Eye (tissue), 1 donor: ENCODE measurements at places on chromosomes 4 and X.

GRCh38 chr4:64821219-64821976 lies 412.1 kb upstream of the TECRL start:
- DNase-seq: no peak

DNA sequence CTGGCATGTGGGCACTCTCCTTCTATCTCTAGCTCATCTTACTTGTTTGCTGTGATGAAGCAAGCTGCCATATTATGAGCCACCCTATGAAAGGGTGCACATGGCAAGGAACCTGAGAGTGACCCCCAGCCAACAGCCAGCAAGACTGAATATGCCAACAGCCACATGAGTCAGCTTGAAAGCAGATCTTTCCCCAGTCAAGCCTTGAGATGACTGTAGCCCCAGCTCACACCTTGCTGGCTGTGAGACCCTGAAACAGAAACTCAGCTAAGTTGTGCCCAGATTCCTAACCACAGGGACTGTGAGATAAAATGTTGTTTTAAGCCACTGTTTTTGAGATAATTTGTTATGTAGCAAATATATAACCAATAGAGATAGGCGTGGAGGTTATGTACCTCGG lies 36.2 kb downstream of the KDM5C start:
- DNase-seq: no peak

GRCh38 chr4:77931452-77932135 lies 69.0 kb downstream of the MRPL1 start:
- DNase-seq: no peak

DNA sequence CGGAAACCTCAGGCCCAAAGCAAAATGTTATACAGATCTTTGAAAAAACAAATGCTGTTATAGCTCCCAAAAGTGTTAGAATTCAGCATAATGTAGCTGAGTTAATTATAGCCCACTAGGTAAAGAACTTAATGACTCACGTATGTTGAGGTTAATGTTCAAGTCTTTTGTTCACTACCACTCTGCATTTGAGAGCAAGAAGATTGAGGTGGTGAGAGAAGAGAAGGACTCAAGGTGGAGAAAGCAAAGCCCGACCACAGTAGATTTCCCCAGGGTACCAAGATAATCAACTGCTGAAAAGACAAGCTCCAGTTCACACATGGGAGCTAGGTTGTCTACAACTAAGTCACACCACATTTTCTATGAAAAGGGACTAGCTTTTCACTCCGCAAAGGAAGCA lies 480.2 kb downstream of the DTHD1 start:
- DNase-seq: no peak

DNA sequence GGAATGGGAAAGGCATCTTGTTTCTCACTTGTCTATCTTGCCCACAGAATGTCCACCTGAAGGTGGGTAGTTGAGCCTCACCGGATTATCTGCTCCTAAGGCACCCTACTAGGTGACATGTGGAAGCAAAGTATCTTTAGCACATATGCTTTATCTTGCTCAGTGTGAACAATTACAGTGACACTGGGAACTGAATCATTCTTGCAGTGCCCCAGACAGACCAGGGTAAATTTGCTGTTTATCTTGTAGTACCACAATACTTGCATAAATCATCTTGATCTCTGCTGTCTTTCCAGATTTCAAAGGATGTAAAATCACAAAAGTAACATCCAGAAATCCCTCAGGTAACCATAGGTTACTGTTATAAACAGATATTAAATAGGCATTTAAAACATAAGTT lies 930.0 kb upstream of the INTU start:
- DNase-seq: no peak

- no peak for DNase-seq
Measured at GRCh38 chrX:116284400-116284799, 113.9 kb downstream of the AGTR2 start.

DNA sequence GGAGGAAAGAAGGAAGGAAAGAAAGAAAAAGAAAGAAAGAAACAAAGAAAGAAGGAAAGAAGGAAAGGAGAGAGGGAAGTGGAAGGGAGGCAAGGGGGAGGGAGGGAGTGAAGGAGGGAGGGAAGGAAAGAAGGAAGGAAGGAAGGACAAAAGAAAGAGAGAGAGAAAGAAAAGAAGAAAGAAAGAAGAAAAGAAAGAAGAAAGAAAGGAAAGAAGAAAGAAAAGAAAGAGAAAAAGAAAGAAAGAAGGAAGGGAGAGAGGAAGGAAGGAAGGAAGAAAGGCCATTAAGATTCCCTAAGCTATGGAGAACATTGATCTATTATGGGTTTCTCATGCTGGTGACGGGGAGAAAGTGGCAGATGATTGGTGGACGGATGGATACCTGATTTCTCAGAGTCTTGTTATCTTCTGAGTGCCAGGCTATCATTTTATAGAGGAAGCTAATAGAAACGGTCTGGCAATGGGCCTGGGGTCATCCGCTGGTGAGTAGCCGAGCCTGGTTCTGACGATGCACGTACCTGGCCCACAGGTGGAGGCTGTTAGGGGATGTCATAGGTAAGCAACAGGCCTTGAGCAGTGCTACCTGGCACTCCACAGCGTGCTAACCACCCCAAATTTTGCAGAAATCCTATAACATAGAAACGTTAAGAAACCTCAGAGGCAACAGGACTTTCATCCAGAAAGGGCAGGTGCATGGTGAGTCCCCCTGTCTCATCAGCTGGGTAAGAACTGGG lies 142.9 kb downstream of the SHOX start:
- DNase-seq: no peak

DNA sequence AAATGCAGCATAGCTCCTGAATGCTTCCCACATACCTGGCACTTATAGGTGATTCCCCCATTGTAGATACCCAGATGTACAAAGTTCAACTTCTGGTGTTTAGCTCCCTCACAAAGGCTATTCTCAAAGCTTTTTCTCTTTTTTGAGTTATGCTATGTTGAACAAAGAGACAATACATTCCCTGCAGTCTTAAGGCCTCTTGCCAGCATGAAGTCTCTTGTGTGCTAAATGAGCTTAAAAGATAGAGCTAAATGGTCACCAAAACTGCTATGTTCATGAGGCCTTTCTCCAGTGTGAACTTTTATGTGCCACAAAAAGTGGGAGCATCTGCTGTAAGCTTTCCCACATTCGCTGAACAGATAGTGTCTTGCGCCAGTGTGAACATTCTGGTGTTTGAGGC lies 111.2 kb upstream of the TMEM47 start:
- DNase-seq: no peak

DNA sequence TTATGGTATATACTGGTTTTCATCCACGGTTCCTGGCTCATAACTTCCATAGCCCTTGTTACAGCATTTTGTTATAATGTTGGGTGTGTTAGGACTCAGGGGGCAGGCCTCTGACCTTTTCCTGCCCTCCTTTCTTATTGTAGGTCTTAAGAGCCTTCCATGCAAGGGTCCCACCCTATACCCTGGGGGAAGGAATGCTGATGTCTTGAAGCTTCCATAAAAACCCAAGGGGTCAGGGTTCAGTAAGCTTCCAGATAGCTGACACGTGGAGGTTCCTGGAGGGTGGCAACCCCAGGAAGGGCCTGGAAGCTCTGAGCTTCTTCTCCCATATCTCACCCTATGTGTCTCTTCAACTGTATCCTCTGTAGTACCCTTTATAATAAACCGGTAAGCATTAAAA lies 29.6 kb downstream of the ATP11C start:
- no peak for DNase-seq

DNA sequence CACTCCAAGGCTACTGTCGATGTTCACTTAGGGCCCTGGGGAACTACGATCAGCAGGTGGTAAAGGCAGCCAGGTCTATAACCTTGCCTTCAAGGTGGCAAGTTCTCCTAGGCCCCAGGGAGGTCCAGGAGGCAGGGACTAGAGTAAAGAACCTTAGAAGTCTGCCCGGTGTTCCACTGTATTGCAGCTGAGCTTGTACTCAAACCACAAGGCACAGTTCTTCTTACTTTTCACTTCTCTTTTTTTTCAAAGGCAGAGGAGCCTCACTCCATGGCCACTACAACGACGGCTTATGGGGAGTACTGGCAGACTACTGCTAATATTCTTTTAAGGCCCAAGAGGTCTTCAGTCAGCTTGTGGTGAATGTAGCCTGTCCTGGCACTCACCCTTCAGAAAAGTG lies 78.8 kb upstream of the GPR174 start:
- DNase-seq: no peak
